ENCODE measurements at places on chromosomes 3 and 15.

DNA sequence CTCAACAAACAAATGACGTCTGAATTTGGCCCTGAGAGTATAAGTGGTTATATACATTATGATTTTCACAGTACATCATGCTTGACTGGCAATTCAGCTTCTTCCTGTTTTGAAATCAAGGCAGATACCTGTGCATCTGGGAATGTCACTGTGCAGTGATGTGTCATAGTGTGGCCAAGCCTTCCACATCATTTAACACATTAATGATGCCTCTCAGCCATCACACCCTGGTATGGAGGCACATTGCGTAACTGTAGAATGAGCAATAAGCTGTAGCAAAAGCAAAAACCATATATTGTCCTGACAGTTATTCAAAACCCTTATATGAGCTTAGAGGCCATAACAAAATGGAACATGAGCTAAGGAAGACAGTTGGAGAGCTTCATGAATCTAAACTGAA, 246.0 kb downstream of the EPHA3 start:
- DNase-seq = no peak

- DNase-seq = no peak
Observed at GRCh38 chr3:183254487-183255347, 1.7 kb downstream of the B3GNT5 start.

GRCh38 chr3:59308684-59309083, 258.9 kb upstream of the CFAP20DC start:
- no peak for DNase-seq

DNA sequence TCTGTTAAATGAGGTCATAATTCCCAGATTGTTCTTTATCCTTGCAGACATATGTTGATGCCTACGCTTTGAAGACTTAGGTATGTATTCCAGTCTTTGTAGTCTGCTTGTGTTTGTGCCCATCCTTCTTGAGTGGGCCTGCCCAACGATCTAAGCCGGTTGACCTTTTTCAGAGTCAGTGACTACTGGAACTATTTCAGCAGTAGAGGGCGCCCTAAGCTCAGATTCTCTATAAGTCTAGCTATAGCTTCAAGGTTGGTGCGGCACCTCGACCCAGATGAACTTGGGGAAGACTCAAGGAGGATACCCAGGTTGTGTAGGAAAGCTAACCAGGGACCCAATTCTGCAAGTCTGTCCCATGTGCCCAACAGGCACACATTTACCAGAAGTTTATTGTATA, 228.8 kb upstream of the PPP2R3A start:
- no peak for DNase-seq

GRCh38 chr3:172658344-172659245, 52.3 kb downstream of the NCEH1 start:
- DNase-seq = no peak

GRCh38 chr3:143207338-143207961, 87.9 kb downstream of the CHST2 start:
- DNase-seq = no peak

GRCh38 chr3:61407397-61407796, 154.0 kb upstream of the PTPRG start:
- no peak for DNase-seq

- no peak for DNase-seq
Observed at GRCh38 chr15:85010386-85011159, 28.9 kb downstream of the PDE8A start.

DNA sequence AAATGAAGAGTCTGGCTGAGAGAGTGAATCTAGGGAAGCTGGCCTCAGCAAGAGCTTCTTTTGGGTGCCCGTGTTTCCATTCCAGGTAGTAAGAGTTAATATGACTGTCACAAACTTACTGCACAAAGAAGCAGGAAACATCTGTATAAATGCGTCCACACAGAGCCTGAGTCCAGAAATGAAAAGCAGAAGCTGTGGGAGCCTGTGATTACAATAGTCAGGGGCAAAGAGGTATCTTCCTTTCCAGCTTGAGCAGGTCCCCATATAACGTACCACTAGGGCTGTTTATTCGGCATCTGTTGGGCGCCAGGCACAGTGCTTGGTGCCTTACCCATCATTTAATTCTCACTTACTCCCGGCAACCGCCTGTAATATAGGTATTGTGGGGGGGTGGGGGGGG, 40.5 kb upstream of the B3GNT5 start:
- DNase-seq = no peak

GRCh38 chr3:151008699-151009098, 36.2 kb upstream of the CLRN1 start:
- DNase-seq = no peak

GRCh38 chr3:130844462-130844861, 49.4 kb upstream of the ATP2C1 start:
- no peak for DNase-seq

DNA sequence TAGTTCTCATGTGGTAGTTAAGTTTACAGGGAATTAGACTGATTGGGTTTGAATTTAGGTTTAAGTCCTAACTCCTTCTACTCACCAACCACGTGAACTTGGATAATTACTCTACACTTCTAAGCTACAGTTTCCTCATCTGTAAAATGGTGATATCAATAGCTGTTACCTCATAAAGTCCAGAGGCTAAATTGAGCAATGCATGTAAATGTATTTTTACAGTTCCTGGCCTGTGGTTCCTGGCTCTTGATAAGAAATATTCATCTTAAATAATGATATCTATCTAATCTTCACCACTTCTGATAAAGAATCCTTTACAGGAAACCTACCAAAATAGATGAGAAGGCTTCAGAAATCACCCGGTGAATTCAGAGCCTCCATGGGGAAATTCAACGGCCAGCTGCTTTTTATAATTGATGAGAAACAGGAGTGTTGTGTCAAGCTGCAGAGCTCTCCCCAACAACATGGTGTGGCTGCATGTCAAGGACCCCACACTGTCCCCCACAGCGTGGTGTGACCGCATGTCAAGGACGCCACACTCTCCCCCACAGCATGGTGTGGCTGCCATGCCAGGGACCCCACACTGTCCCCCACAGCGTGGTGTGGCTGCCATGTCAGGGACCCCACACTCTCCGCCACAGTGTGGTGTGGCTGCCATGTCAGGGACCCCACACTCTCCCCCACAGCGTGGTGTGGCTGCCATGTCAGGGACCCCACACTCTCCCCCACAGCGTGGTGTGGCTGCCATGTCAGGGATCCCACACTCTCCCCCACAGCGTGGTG, 80.8 kb upstream of the PEX5L start:
- DNase-seq = no peak

DNA sequence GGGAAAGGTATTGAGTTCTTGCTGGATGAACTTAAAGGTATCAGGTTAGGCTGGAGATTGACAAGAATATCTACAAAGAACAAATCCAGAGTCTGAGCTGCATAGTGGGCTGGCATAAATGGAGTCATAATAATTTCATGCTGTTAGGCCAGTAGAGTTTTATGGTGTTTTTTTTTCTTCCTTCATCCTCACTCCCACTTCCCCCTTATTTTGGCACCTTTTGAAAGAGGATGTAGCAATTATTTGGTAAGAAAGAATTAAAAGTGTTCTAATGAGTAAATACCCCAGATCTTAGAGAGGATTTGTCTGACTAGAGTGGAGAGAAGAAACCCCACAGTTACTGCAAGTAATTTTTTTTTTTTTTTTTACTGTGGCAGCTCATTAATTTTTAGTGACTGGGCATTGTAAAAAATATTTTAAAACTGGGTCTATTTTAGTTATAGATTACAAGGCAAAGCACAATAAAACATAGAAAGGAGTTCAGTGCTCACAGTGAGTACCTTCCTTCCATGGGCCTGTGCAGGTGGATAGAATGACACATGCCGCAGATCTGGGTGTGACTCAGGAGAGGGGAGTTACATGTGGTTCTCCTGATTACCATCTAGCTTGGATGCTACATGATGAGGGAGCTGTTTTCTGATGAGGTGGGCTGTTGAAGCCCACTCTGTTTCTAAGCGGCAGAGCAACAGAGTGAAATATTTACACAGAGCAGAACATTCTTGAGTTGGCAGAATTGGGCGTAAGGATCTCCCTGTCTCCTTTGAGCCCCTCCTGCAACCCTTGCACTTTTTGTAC, 5.3 kb downstream of the EDEM1 start:
- no peak for DNase-seq

- DNase-seq = no peak
Observed at GRCh38 chr3:37599779-37600178, 261.9 kb upstream of the CTDSPL start.

Measured in T-helper 17 cell (primary cell).